Smooth muscle cell of the coronary artery (primary cell): ENCODE measurements at places on chromosomes 5 and 9. TPM values are rescaled to one million over a fixed set of nuclear protein-coding genes. Genes with fewer than 3 reads are reported as not detected.

MVB12B gene
- total RNA-seq, result 1.2 and 2.3 TPM in 2 replicates

NTNG2 gene
- 1.5 and 2.1 TPM in 2 replicates for total RNA-seq

FOXD4L3 gene
- 0.08 TPM in 1 of 2 replicates, not detected in the other for total RNA-seq

CFAP90 gene
- total RNA-seq, result 0.08 TPM in 1 of 2 replicates, not detected in the other

CNTFR gene
- total RNA-seq, result 0.12 TPM in 1 of 2 replicates, not detected in the other
